ENCODE measurements at places on chromosomes 5 and 9. TPM values are rescaled to one million over a fixed set of nuclear protein-coding genes. Genes with fewer than 3 reads are reported as not detected.

DNA sequence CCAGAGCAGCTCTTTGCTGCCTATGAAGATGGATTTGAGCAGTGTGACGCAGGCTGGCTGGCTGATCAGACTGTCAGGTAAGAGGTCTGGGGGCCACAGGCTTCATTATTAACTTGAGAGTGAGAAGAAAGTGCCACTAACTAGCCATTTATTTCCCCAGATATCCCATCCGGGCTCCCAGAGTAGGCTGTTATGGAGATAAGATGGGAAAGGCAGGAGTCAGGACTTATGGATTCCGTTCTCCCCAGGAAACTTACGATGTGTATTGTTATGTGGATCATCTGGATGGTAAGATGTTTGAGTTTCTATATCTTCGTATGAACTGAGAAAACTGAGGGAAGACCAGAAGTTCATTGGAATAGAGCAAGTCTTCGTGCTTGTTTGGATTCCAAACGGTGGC lies 22.1 kb downstream of the VCAN start:
- no peak for DNase-seq

Gene FOXD4L6
- total RNA-seq = not detected

GRCh38 chr5:59596586-59597350 lies 296.8 kb downstream of the PDE4D start:
- no peak for DNase-seq

DNA sequence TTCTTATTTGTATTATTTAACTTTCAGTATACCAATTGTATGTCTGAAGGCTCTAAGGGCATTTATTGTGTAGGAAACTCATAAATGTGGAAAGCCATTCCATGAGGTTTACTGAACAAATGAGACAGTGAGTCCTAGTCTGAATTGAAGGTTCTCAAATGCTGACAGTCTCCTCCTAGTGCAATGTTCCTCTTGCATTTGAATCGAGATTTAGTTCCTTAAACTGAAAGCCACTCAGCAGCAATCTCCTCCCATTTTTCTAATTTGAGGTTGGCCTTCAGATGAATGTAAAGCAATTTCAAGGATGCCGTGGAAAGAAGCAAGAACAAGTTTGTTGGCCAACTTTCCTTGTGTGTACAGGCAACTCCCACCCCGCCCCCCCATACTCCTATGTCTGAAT lies 493.2 kb upstream of the KLF4 start:
- DNase-seq = no peak

All from ureter (tissue), 1 donor.